ENCODE measurements at places on chromosomes 3 and 15. TPM values are rescaled to one million over a fixed set of nuclear protein-coding genes. Genes with fewer than 3 reads are reported as not detected.

The REC114 gene
- not detected for total RNA-seq

The CHDH gene
- total RNA-seq: 0.21 TPM

The ACOX2 gene
- total RNA-seq: 0.21 TPM

The ZNF197 gene
- 25.3 TPM for total RNA-seq

The HIGD2B gene
- not detected for total RNA-seq

The CFAP20DC gene
- total RNA-seq: 9.4 TPM

The NPTN gene
- total RNA-seq: 59.8 TPM

The PIGZ gene
- 0.34 TPM for total RNA-seq

The FOXB1 gene
- total RNA-seq: not detected

The ILDR1 gene
- total RNA-seq: 1.7 TPM

The TM6SF1 gene
- total RNA-seq: 1.7 TPM

The SNTN gene
- not detected for total RNA-seq

The COX17 gene
- 22.2 TPM for total RNA-seq

The UBXN7 gene
- 29.3 TPM for total RNA-seq

The STRA6 gene
- 3.5 TPM for total RNA-seq

The PLCH1 gene
- total RNA-seq: 0.34 TPM

The ROPN1B gene
- total RNA-seq: not detected

The SMAD6 gene
- total RNA-seq: under 0.01 TPM

The GOLGA6L2 gene
- not detected for total RNA-seq

The EPHB3 gene
- 11.3 TPM for total RNA-seq

The HPS3 gene
- 20.9 TPM for total RNA-seq

The MED12L gene
- 0.14 TPM for total RNA-seq

Measured in nasal cavity respiratory epithelium epithelial cell of viscerocranial mucosa (primary cell).